ENCODE measurements at places on chromosomes 2 and 18.

GRCh38 chr18:37604032-37604431 lies 38.4 kb upstream of the CELF4 start:
- DNase-seq: no peak

- no peak for DNase-seq
Observed at GRCh38 chr2:240238201-240238600, 97.7 kb upstream of the OTOS start.

- no peak for DNase-seq
Observed at GRCh38 chr2:39723946-39724827, 54.9 kb downstream of the THUMPD2 start.

- DNase-seq: no peak
Observed at GRCh38 chr2:64470766-64471295, 16.9 kb downstream of the LGALSL start.

- no peak for DNase-seq
Observed at GRCh38 chr2:8805278-8806210, 31.9 kb downstream of the KIDINS220 start.

Data from GM18507 (cell line).